ENCODE measurements at places on chromosomes 2 and 18. TPM values are rescaled to one million over a fixed set of nuclear protein-coding genes. Genes with fewer than 3 reads are reported as not detected.

GRCh38 chr2:136997557-136997956 lies 232.2 kb downstream of the THSD7B start:
- DNase-seq = peak; percentile 9

DNA sequence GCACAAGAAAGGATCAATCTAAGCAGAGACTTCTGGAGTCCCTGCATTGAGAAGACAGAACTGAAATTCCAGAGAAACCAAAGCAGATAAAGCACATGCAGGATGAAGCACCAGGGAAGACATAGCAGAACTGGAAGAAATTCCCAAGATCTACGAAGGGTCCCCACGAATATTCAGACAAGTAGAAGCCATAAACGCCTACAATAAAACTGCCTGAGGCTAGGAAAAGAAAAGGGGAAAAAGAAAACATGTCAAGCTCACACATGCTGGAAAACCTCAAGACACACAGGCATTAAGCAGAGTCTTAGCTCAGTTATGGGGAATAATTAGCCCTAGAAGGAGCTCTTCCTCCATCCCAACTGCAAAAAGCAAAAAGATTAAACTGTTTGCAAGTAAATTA lies 171.2 kb downstream of the NBAS start:
- no peak for DNase-seq

- DNase-seq = no peak
Observed at GRCh38 chr2:225742487-225742886, 343.0 kb downstream of the NYAP2 start.

DNA sequence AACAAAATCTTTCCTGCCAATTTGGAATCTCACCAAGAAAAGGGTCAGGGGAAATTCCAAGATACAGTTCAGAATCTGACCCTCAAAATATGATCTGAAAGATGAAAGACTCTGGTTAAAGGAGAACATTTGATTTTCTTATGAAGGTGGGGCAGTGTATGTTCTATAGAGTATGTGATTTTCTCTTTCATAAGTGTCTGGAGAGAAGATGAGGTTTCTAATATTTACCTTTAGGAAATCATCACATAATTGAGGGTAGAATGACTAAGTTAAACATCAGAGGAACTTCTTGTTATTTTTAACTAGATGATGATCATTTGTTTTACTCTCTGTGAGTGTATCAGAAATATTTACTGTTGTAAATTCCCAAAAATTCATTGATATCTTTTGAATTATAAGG lies 27.8 kb upstream of the MBOAT2 start:
- peak; percentile 50 for DNase-seq

- peak; percentile 15 for DNase-seq
Observed at GRCh38 chr2:97714084-97714949, 941 bp downstream of the ZAP70 start.

GRCh38 chr18:79400091-79400590 lies 4.4 kb downstream of the NFATC1 start:
- DNase-seq = peak; percentile 20

- no peak for DNase-seq
Observed at GRCh38 chr2:189208254-189208653, 28.7 kb upstream of the COL5A2 start.

DNA sequence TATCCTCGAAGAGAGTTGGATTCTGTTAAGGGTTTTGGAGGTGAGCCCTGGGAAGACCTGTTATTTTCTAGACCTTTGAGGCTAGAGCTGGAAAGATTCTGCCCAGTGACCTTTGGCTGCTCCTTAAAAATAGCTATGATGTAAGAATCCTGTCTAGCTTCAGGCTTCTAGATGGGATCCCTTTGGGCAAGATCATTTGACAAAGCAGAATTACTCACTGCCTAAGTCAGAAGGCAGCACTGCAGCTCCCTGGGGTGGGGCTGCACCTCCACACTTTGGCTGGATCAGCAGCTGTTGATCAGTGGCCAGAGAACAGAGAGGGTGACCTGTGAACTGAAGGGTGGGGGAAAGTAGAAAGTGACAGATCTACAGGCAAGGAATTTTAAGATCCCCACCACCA lies 103.8 kb downstream of the ASAP2 start:
- DNase-seq = peak; percentile 81

DNA sequence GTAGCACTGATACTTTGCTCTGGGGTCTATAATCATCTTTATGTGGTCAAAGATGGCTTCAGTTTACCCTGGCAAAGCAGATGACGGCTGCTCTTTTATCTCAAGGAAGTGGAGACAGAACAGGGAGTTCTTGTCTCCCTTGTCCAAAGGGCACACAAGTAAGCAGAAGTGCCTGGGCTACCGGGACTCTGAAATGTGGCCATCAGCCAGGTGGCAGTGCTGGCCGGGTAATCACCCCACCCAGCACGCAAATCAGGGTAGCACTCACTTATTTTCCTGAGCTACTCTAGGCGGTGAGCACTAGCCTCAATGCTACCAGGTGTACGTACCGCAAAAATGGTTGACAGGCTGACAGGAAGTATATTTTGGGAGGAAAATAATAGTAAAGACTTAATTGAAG lies 119.7 kb upstream of the ETAA1 start:
- no peak for DNase-seq

DNA sequence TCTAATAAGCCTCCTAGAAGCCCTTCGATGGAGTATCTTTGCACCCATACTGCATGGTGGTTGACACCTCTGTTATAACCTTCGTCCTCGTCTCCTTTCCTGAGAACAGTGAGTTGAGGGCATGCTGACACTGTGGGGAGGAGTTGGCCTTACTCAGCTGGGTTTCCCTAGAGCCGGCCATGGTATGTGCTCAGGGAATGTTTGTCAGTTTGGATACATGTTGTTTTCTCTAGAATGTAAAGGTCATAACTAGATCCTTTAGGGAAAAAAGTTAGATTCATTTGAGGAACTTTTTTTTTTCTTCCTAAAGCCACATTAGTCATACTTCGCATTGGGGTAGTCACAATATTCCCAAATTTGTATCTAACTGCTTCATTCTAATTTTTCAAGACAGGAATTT lies 106.0 kb upstream of the FOSL2 start:
- no peak for DNase-seq

The ALPG gene
- 0.18 TPM for total RNA-seq

GRCh38 chr2:232492963-232493700 lies 5.5 kb upstream of the ECEL1 start:
- DNase-seq = no peak

The DNAJB2 gene
- 98.4 TPM for total RNA-seq

The SERPINB11 gene
- total RNA-seq = not detected

GRCh38 chr2:136696438-136696837 lies 68.9 kb upstream of the THSD7B start:
- DNase-seq = no peak

GRCh38 chr2:165634855-165635254 lies 159.2 kb downstream of the GALNT3 start:
- DNase-seq = no peak

DNA sequence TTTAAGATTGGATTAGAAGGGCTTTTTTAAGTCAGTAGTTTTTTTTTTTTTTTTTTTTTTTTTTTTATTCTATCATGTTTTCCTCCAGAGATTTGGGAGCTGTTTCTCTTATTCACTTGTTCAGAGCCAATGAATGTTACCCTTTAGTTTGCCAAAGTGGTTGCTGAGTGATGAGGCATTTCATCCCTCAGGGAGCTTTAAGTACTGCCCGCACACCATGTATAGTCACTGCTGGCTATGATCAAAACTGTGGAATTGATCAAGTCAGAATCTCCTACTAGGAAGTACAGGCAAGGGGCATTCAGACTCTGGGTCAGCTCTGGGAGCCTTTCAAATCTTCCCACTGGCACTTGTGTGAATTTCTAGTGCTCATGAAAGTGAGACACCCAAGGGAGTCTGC lies 201.6 kb downstream of the IKZF2 start:
- DNase-seq = no peak

Measured in PC-3 (cell line).